ENCODE measurements at places on chromosomes 13 and 19.
A peak's percentile ranks its signal among the peaks of the same experiment; 100 is the strongest.

DNA sequence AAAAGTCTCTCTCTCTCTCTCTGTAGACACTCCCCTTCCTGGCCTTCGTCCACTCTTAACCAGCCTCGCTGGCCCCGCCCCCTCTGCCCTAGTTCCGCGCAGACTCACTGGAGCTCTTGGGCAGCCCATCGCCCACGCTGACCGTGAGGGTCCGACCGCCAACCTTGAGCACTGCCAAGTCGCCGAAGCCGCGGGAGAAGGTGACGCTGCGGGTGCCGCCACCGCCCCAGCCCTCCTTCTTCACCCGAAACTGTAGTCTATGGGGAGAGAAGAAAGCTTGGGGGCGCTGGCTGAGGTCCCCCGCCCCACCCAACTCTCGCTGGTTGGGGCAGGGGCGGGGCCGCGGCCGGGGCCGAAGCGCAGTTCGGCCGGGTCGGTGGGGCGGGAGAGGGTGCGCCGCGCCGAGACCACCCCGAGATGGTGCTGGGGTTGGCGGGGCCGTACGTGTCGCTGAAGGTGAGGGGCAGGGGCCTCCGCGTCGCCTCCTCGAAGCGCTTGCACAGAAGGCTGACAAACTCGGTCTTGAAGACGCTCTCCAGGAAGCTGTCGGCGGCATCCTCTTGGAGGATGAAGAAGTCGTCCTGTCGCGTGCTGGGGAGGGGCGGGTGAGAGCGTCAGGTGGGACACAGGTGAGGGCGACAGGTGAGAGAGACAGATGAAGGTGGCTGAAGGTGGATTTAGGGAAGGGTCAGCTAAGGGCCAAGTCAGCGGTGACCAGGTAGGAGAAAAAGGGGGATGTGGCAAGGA, 12.6 kb upstream of the ZNF414 start:
- DNase-seq, result peak; percentile 96

DNA sequence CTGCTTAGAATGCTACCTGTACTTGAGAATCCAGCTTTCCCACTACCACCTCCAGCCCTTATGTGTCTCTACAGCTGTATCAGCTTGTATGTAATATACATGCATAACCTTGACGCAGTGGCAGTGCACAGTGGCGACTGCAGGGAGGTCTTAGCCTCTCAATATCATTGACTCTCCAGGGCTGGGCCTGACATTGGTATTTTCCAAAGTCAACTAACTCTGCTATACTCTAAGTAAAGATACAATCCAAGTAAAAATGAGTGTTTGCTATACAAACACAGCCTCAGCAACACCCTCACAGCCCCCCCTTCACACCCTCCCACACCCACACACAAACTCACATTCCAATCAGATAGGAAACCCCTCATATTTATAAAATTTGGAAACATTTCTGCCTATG, 6.7 kb upstream of the UBL3 start:
- no peak for DNase-seq

GRCh38 chr13:79541426-79542049, 60.6 kb downstream of the NDFIP2 start:
- no peak for DNase-seq

DNA sequence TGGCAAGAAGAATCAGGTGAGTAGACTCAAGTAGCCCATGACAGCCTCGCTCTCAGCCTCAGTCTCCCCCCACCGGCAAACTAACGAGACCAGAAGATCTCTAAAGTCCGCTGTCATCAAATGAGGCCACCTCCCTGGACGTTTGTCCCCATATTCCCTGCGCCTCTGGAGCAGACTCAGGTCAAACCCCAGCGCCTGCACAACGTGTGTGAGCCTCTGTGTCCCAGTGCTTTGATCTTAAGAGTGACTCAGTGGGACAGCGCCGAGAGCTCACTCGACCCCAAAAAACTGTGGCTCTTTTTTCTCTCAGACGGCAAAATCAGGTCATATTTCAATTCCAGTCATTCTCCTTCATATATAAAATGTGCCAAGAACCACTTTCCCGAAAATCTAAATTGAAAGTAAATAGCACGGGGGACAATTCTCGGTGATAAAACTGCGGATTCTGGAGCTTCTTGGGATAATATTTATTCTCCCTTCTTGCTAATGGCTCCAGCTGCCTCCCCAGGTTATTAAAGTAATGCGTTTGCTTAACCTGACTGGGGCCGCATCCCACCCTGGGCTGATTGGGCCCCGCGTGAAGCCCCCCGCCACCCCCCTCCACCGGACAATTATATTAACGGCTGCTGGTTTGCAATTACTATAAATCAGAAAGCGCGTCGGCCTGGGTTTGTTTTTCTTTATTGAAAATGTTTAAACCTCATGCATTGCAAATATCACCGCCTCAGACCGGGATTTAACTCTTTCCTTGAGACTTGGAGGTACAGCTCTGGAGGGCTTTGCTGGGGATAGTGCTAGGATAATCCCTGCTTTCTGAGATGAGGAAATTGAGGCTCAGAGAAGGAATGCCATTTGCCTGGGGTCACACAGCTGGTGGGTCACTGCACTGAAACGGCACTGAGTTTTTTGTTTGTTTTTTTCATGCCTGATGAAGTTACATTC, 37.5 kb upstream of the ZNRF4 start:
- DNase-seq, result no peak

DNA sequence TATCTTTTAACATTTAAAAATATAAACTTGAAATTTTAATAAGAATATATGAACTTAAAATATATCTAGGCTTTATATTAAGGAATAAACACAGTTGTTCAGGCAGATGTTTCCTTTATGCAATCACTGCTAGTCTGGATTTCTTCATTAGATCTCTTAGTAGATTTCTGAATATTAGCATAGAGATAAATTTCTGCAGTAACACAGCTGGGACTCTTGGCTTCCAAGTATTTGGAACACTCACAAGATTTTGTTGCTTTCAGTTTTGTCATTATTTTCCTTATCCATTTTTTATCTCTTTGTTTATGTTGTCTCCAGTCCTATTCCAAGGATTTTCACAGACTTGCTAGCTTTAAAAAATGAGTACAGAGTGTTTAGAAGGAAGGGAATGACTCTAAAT, 857.1 kb downstream of the GPC5 start:
- DNase-seq, result no peak

- no peak for DNase-seq
Observed at GRCh38 chr13:24682353-24682752, 2.1 kb downstream of the ATP12A start.

DNA sequence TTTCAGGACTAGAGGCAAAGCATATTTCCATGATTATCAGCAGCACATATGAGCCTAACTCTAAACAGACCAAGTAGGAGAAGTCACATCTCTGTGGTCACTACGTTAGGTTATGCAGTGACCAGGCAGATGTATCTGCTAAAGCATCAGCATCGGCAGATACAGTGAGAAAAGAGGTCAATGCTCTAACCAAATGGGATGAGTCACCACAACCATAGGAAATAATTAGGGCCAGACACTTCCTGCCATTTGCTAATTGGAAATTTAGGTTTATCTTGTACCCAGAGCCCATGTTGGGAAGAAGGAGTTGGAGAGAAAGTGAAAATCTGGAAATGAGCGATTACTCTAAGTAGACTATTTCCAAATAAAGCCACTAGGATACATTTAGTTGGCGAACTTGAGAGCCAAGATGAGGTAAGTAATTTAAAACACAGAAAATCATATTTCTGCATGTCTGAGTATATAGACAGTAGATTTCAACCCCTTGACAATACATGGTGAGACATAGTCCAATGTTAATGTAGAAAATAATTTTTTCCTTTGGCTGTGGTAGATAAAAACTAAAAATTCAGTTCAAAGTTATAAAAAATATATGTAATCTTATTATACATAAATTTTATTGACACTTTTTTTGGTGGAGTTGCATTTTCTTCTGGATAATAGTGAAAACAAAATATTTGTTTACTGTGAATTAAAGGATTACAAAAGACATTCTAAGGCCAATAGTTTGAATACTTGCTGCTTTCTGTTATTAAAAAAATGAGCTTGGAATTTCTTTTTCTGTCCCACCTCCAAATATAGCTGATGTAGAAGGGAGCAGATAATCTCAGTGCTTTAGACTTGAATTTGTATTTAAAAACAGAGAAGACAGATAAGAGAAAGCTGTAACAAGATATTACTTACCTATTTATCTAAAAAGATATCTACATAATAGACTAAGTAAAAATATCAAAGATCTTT, 104.4 kb upstream of the CSNK1A1L start:
- DNase-seq, result no peak

- no peak for DNase-seq
Observed at GRCh38 chr13:102440259-102440936, 38.5 kb upstream of the FGF14 start.

GRCh38 chr13:47896546-47896945, 104.5 kb downstream of the SUCLA2 start:
- DNase-seq, result no peak

- DNase-seq, result no peak
Observed at GRCh38 chr13:90708128-90708527, 639.4 kb upstream of the MIR17HG start.

DNA sequence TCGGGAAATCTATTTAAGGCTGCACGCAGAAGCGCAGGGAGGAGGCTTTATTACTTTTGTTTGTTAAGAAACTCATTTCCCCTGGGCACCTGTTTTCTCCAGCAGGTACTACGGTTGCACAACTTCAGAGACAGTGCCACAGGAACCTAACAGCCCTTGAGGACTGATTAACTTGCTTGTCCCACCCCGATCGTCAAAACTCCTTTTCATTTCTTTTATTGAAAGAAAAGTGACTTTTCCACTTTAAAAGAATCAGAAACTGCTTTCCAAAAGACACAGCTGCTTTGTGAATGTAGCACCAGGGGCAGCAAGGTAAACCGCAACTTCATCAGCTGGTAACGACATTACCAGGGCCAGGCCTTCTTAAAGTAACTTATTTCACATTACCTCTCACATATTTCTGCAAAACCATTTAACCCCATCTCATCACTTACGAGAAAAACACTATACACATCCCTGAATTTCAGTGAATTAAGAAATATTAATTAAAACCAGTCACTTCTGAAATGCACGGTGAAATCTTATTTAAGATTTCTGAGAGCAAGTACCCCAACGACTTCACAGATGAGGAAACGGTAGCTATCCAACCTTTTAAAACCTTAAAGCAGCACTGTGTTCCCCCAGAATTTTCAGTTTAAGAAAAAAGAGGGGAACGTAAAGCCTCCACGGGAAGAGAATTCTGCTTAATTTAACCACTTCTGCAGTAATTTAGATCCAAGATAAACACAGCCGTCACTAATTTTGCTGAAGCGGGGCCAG, 1.4 kb downstream of the ANKRD10 start:
- DNase-seq, result no peak

DNA sequence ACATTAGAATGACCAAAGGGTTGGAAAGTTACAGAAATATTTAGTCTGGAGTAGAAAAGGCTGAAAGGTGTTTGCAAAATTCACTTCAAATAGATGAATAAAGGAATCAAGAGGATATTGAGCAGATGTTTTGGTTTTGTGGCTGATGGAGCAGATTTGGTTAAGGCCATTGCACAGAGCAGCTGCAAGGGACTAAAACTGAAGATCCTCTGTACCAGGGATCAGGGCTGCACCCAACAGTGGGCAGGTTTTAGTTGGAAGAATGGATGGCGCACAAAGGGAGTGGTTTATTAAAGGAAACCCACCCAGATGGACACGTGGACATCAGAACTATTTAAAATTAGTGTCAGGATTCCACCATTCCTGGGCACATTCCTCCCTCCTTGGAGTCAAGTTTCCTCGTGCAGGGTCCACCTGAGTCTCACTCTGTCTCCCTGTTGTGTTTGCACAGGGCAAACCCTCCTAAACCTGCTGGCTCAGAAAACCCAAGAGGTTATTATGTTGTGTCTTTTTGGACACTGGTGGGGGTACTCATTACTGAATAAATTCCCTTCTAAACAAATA, 9.2 kb upstream of the UBAC2 start:
- DNase-seq, result no peak

- no peak for DNase-seq
Observed at GRCh38 chr19:43673637-43674036, 3.7 kb upstream of the PLAUR start.

GRCh38 chr13:23845105-23845725, 44.0 kb downstream of the MIPEP start:
- DNase-seq, result no peak

GRCh38 chr13:103965506-103966243, 899.5 kb upstream of the SLC10A2 start:
- DNase-seq, result no peak

DNA sequence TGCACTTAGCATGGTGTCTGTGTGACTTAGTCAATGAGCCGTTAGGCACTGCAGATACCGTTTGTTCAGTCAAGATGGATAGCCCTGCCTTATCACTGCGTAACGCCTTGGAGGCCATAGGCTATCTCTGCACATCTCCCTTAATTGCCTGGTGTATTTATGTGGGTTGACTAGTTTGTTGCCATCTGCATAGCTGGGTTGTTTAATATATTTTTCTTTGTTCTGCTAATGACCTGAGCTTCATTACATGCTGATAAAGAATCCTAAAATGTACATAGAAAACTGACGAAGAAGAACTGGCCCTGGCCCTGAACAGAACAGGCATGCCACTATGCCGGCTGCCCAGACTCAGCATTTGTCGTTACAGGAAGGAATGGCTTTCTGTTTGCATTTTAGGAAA, 297.8 kb downstream of the SHISA2 start:
- DNase-seq, result no peak

- DNase-seq, result no peak
Observed at GRCh38 chr13:90321281-90321931, 1026.1 kb upstream of the MIR17HG start.

DNA sequence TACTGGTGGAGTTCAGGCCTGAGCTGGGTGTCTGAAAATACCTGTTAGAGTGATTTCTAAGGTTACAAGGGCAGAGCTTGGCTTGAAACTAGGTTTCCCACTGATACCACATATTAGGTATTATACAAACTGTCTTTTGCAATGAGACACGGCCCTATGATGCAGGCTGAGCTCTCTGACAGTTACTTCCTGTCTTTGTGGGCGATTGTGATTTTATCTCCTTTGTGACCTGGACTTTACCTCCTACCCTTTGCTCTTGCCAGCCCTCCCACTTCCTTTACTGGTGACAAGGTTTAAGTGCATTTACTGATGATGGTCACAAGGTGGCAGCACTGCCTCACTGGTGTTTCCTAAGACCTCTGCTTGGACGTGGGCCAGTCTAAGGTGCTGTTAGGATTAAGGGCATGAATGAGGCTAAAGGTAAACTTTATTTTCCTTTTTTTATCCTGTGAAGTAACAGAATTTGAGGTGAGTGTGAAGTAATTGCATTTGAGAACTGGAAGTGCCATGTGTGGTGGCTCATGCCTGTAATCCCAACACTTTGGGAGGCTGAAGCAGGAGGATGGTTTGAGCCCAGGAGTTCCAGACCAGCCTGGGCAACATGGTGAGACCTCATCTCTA, 7.7 kb upstream of the CXCL17 start:
- DNase-seq, result peak; percentile 73

All from right forelimb (tissue), 1 donor.